ENCODE measurements at places on chromosomes 13 and 19.
A peak's percentile ranks its signal among the peaks of the same experiment; 100 is the strongest.

DNA sequence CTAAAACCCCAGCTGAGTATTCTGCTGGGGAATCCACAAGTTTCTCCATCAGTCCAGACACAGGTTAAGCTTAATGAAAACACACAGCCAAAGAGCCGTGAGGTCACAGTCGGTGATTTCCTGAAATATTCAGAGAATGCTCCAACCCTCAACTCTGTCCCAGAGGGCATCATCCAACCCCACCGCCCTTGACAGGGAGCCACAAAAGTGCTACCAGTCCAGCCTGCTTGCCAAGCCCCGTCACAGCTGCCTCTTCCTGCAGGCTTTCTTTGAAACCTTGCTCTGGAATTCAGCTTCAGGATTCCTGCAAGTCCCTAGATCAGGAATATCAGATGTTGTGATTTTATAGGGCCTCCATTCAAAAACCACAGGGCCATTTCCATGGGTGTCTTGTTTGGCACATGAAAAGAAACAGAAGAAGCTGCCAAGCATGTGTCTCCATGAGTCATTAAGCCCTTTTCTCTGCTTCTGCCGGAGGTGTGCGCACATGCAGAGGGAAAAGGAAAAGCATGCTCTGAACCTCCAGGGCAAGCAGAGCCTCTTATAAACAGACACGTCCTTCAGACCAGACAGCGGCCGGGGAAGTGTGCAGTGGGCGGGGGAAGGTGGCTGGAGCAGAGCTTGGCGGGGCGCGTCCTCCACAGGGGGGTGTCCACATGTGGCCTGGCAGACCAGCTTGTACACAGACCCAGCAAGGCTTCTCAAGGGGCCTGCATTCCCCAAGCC is 164.7 kb downstream of the KATNAL1 start:
- DNase-seq, result no peak

- DNase-seq, result peak; percentile 58
These were observed 152.6 kb upstream of the VSTM2B start for GRCh38 chr19:29372921-29373797.

- DNase-seq, result no peak
These were observed 14.6 kb downstream of the AKT2 start for GRCh38 chr19:40270362-40271089.

GRCh38 chr13:50951366-50951765 is 41.8 kb downstream of the RNASEH2B start:
- DNase-seq, result no peak

DNA sequence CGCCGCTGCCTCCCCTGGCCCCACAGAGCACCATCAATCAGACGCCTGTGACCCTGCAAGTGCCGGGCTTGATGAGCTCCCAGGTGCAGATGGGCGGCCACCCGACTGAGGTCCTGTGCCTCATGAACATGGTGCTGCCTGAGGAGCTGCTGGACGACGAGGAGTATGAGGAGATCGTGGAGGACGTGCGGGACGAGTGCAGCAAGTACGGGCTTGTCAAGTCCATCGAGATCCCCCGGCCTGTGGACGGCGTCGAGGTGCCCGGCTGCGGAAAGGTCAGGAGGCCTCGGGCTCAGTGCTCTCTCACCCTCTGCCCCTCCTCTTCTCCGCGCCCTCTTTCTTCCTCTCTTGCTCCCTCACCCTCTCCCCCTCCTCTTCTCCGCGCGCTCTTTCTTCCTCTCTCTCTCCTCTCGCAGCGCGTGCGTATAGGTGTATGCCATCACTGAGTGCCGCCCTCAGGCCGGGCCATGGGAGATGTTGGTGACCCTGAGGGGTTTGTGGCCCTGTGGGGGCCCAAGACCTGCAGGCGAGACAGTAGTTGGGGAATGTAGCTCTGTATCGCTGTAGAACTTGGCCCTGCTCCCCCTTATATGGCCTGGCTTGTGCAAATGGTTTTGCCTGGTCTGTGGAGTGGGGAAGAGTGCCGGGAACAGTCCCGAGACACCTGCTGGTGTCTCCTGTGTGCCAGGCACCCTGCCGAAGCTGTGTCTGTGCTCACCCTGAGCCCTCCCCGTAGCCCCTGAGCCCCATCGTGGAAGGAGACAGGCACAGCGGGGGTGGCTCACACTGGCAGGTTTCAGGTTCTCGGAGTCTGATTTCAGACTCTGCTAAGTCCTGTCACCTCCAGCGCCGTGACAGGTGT is 5.4 kb upstream of the EPN1 start:
- no peak for DNase-seq

- DNase-seq, result no peak
These were observed 1.9 kb downstream of the CCNE1 start for GRCh38 chr19:29813642-29814041.

DNA sequence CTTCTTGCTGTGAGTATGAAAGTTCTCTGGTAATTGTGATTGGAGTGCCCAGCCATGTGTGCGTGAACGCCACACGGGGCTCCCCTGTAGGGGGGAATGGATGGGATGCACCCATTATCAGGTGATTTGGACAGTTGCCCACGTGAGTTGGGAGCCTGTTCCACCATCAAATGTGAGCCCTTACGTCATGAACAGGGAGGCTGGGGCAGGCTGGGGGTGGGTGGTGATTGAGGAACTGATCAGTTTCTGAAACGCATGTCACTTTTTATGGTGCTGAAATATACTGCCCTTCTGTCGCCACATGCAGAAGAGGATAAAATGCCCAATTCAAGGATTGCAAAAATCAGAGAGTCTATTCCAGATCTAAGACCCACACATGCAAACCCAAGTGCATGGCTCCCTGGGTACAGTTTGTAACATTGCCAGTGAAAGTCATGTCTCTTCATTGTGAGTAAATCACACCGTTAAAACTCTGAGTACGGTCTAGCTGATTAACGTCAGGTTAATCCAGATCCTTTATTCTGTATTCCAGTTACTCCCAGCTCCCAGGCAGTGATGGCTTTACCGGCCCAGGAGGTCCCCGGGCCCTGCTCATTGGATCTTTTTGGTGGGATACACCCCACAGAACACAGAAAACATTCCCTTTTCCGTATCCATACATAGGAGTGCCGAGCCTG is 90.2 kb downstream of the RAB20 start:
- no peak for DNase-seq

GRCh38 chr13:21846605-21847004 is 175.7 kb downstream of the FGF9 start:
- DNase-seq, result no peak

GRCh38 chr19:1169411-1169791 is 4.7 kb downstream of the SBNO2 start:
- no peak for DNase-seq

DNA sequence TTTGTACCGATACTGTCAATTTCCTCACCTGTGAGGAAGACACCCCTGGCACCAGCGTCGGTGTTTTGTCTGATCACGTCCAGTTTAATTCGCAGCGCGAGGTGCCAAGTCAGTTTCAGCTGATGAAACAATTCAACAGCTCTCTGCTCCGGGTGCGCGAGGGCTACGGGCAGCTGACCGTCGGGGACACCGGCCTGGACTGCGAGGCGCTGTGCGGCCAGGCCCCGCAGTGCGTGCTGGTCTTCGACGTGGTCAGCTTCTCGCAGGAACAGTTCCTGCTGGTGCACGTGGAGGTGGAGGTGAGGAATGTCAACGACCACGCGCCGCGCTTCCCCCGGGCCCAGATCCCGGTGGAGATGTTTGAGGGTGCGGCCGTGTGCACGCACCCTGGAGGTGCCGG is 171.5 kb downstream of the OLFM4 start:
- no peak for DNase-seq

DNA sequence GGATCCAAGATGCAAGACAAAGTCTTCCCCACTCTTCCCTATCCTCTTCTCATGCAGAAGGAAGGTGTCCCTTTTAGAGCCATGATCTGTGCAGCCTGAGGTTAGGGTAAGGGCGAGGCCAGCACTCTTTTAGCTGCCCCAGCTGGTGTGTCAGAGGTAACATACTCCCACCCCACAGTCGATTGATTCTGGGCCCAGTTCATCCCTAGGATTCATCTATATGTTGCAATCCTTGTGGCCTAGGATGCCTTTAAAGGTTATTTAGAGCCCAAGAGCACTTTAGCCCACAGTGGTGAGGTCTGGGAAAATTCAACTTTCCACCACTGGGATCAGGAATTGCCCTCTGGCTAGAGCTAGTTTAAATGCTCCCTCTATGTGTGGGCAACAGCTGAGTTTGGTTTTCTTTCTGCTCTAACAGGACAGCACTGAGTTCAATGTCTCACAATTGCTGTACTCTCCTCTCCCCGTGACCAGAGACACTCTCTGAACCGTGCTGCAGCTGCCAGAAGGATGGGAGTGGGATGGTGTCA is 201.3 kb upstream of the SERP2 start:
- no peak for DNase-seq

- no peak for DNase-seq
These were observed 42.6 kb upstream of the ADGRL1 start for GRCh38 chr19:14248578-14249011.

GRCh38 chr19:42076380-42076944 is 496 bp downstream of the ZNF574 start:
- no peak for DNase-seq

DNA sequence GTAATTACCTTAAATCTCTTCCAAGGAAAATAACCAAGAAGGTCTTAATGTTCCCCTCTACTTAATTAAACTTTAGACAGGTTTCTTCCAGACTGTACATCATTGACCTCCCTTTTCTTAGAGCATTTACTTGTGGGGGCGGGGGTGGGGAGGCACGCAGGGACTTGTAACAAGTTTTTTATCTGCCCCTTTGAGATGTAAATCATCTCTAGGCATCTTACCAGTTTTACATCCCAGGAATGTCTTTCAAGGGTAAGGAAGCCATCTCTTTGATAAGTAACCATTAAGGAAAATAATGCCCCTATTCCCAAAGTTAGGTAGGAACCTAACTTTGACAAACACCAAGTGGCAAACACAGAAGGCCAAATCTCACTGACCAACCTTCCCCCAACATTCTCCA is 528.6 kb downstream of the SUCLA2 start:
- DNase-seq, result no peak

GRCh38 chr13:109955598-109955997 is 169.2 kb upstream of the IRS2 start:
- no peak for DNase-seq

- peak; percentile 64 for DNase-seq
These were observed 194.2 kb upstream of the TSHZ3 start for GRCh38 chr19:31543456-31543855.

Data from vagina (tissue), 2 donors.